ENCODE measurements at places on chromosomes 6 and 20.

GRCh38 chr20:48166082-48166835, 381.0 kb upstream of the SULF2 start:
- DNase-seq = no peak

DNA sequence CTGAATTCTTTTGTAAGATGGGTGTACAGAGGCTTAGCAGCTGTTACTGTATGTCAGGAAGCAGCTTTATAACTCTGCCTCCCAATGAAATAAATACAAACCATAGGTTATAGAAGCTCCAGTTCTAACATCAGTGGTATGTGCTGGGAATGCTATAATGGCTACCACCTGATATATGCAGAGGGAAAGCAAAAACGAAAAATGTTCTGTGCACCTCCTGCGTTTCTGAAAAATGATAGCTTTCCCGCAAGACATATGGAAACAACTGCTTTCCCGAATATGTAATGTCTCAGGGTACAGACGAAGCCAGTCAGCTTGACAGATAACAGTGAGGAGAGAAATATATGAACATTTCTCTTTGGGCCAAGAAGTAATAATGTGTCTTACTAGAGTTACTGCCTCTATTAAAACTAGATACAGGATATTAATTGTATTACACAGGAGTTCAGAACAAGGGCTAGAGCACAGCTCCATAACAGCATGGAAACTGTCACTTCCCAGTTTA, 517.0 kb upstream of the NRSN1 start:
- DNase-seq = peak; percentile 55

DNA sequence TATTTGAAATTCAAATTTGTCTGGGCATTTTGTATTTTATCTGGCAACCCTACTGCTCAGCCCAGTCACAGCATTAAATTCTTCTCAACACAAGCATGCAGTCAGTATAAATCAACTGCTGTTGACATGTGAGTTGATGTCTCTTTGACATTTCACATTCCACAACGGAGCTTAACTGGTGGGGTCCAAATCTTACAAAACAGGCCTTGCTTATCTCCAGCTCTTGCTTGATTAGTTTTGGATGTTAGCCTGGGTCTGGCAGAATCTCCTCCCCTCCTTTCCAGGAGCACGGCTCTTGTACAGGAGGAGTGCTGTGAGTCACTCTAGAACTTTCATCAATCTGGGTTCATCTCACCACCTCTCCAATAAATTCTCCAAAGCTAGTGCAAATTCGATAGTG, 80.8 kb upstream of the PHACTR1 start:
- DNase-seq = no peak

- no peak for DNase-seq
Observed at GRCh38 chr6:166032366-166033200, 135.1 kb downstream of the TBXT start.

DNA sequence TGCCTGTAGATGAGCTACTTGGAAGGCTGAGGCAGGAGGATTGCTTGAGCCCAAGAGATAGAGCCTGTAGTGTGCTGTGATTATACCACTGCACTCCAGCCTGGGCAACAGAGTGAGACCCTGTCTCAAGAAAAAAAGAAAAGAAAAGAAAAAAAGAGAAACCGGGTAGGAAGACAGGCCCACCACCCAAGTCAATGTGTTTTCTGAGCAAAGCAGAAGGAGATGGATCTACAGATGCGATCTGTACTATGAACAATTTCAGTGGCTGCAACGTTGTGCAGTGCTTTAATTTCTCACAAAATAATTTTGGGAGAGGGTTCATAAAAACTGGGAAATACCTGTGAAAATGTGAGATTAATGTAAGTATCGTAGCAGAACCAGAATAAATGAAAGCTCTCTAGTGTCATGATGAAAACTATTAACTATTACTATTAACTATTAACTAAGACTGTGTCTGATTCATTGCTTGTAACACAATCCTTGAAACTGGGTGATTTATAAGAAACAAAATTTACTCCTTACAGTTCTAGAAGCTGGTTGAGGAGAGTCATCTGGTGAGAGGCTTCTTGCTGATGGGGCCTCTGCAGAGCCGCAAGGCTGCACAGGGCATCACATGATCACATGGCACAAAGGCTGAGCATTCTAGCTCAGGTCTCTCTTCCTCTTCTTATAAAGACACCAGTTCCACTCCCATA, 233.1 kb upstream of the ZNF217 start:
- DNase-seq = no peak

- DNase-seq = no peak
Observed at GRCh38 chr6:40326714-40327421, 260.3 kb downstream of the LRFN2 start.

- DNase-seq = no peak
Observed at GRCh38 chr20:43293068-43293786, 103.5 kb upstream of the PTPRT start.

DNA sequence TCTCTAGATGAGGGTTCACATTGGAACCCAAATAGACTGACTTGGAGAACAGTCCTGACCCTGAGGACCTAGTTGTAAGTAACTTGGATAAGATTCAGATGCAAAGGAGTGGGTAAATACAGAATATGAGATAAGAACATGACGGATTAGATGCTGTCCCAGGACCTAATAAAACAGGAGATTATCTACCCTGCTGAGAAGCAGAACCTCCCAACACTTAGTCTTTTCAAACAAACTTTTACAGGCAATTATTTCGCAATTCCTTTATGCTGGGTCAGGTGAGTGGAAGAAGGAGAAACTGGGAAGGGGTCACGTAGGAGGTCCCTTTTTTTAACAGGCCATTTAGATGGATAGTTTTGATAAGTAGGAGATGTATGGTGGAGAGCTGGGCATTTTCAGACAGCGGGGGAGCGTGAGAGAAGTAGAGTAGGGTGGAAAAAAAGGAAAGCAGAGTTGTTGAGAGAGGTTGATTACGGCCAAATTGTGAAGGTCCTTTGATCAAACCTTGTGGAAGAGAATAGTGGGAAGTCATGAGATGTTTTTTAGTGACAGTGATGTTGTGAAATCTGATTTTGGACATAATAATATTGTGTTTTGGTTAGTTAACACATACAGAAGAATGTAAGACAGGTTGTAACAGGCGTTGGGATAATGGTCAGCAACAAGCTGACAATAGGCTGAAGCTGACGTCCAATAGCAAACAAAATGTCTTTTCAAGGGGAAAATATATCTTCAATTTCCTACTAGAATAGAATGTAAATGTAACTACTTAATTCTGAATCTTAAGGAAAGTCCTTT, 32.8 kb downstream of the FAM83B start:
- DNase-seq = no peak

DNA sequence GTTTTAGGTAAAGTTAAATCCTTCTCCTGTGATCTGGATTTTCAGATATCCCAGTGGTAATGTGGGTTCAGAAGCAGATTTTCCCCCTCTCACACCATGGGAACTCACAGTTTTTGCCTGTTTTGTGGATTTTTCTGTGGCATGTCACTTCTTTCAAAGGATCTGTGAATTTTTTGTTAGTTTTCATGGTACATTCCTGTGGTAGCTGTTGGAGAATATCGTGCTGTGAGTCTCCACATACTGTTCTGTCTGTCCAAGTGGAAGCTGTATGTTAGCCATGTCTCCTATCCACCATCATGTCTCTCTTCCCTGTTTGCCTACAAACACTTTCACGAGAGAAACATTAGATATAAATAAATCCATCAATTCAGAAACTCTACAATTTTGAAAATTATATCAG, 378.7 kb upstream of the ADGRB3 start:
- DNase-seq = no peak

GRCh38 chr20:50501972-50502745, 8.0 kb upstream of the PTPN1 start:
- DNase-seq = no peak

- DNase-seq = no peak
Observed at GRCh38 chr6:102197211-102197610, 803.7 kb downstream of the GRIK2 start.

- no peak for DNase-seq
Observed at GRCh38 chr6:138454981-138455706, 44.1 kb downstream of the NHSL1 start.

DNA sequence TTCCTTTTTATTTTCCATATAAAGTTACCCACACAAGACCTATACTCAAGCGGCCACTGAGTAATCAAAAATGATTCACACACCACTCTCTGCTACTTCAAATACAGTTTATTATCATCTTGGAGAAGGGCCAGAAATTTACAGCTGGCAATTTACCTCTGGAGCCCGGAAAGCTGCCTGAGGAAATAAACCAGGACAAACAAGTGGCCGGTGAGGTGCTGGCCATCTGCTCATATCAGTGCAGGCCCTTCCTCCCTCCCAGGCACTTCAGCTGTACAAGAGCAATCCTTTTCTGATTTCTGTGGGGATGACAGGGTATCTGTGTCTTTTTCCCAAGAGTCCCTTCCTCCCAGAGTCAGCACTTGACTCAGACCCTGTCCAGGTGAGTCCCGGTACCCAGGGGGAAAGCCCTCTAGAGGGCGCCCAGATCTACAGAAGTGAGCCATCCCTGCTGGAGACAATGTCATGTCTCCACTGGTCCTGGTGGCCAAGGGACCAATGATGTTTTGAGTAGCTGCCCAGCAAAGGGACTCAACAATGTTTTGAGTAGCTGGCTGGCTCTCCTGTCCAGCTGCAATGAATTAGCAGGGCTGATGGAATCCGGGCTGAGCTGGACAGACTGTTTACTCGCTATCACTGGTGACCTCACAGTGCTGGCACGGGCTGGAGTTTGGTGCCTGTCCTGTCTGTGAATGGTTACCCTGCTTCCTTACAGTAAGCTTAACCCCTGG, 23.6 kb downstream of the LRP11 start:
- no peak for DNase-seq

DNA sequence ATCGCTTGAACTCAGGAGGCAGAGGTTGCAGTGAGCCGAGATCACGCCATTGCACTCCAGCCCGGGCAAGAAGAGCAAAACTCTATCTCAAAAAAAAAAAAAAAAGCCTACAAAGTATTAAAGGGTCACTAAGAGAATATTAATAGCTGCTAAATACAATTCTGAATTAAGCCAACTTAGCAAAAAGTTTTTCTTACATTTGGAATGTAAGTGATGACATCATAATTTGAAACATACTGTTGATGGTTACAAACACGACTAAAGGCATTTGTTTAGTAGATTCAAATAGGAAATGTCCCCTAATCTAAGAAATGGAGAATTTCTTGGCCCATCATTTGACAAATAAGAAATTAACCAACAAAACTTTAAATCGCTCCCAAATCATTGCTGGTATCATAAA, 282.8 kb downstream of the RNGTT start:
- DNase-seq = no peak

All from left renal pelvis (tissue), 4 donors.